ENCODE measurements at places on chromosomes 6 and 20.

- no peak for DNase-seq
Observed at GRCh38 chr20:41879123-41879522, 260.9 kb upstream of the CHD6 start.

DNA sequence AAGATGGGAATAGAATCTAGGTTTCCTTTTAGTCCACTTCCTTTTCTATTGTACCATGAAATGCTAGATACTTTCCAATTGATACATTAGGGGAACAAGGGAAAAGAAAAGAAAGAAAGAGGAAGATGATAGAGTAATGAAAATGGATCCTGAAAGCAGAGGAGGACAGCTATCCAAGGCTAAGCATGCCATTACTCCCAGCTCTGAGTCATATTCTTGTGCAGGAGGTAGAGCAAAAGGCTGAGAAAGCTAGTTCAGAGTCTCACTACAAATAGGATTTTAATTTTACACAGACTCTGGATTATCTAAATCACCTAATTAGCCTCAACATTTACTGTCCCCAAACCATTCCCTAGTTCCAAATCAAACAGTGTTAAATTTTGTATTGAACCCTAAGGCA is 23.6 kb downstream of the RWDD2A start:
- DNase-seq = no peak

- no peak for DNase-seq
Observed at GRCh38 chr6:121032268-121033006, 301.8 kb downstream of the TBC1D32 start.

GRCh38 chr20:52127309-52127708 is 64.3 kb downstream of the ZFP64 start:
- DNase-seq = no peak

DNA sequence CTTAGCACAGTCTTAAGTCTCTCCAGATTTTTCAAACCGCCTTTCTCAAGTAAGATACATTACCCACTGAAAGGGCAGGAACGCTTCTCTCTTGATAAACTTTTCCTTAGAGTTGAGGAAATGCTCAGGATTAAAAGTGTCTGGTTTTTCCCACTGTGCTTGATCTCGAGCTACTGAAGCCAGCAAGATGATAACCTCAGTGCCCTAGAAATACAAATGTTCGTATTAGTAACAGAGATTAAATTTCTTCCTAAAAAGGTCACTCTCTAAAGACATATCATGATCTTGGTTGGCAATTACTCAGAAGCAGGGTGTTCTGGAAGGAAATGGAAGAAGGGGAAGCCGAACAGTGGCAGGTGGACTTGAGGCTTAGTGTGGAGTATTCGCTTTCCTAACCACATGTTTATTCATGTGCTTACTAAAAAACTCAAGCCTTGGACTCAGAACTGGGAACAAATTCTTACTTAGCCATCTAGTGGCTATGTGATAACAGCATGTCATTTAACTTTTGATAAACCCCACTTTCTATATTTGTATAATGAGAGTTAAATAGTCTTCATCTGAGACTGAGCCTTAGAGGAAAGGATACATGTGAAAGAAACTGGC is 20.1 kb downstream of the C6orf141 start:
- DNase-seq = no peak

DNA sequence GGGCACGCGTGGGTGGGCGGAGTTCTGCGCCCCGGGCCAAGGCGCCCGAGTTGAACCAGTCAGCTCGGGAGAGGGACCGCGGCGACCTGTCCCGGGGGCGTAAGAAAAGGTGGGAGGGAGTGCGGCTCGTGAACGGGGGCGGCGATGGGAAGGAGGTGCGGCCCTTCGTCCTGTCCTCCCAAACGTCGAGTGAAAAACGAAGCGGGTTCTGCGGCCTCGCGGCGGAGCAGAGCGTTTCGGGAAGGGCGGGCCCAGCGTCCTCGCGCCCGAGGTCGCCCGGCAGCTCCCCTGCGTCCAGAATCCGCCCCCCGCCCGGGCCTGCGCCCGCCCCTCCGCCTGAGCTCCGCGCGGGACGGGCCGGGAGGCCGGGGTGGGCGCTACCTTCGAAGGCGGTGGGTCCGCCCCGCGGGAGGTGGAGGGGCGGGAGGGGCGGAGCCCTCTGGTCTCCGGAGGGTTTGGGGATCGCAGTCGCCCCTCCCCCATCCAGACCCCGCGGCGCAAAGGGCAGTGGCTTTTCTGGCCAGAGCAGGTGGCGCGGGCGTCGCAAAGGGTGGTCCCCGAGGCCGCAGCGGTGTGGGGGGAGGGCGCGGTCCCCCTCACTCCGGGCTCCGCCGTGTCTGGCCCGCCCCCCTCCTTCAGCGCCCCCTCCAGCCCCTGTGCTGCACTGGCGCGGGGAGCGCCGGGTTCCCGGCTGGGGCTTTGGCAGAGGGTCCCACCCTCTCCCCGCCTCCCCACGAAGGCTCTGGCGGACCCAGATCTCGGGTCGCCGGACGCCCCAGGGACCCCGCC is 838 bp downstream of the STMN3 start:
- DNase-seq = no peak

DNA sequence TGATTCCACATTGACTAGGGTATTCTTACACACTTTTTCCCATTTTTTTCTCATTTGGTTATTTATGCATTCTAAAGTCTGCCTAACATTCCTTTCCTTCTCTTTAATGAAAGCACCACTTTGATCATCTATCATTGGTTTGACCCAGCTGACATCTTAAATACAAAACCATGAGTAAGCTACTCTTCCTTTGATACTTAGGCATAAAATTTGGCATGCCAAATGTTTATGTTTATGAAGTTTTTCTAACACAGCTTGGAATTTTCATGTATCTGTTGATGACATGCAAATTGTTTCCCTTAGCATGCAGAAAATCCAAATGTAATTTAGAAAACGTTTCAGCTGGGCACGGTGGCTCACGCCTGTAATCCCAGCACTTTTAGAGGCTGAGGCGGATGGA is 534.9 kb downstream of the QKI start:
- DNase-seq = no peak

- DNase-seq = no peak
Observed at GRCh38 chr6:163355426-163355991, 59.0 kb upstream of the QKI start.

Measured in activated CD8-positive, alpha-beta memory T cell treated with anti-CD3 and anti-CD28 coated beads, Interleukin-2, amount 10 ng/mL, durations not matched to agents 7 days and 5 days (primary cell).